ENCODE measurements at places on chromosomes 3 and 15.

GRCh38 chr15:28919201-28919635, 33.4 kb downstream of the APBA2 start:
- no peak for DNase-seq

DNA sequence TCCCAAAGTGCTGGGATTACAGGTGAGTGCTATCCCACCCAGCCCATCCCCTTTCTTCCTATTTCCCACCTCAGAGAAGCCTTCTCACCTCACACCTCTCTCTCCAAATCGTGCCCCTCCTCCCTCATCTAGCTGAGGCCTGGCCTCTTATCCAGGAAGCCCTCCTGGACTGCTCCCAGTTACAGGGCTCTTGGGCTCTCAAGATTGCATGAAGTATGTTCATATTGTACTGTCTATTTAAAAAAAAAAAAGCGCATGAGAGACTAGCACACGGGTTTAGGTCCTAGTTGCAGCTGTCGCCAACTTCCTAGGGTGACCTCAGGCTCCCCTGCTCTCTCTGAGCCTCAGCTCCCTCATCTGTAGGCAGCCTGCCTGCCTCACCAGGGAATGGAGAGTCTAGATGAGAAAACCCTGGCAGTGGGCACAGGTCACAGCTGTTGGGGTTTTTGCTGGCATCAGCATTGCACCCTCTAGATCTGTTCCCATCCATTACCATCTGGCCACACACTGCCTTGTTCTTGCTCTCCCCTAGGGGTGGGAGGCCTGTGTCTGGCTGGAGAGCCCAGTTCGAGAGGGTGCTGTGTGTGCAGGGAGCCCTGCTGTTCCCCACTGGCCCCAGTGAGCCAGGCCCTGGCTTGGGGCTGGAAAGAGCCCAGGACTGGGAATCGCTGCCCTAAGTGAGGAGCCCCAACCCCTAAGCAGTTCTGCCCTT, 24.2 kb upstream of the C15orf39 start:
- DNase-seq = no peak

GRCh38 chr3:77204788-77205187, 164.9 kb downstream of the ROBO2 start:
- no peak for DNase-seq

- no peak for DNase-seq
Measured at GRCh38 chr15:55928955-55929354, 64.5 kb downstream of the NEDD4 start.

DNA sequence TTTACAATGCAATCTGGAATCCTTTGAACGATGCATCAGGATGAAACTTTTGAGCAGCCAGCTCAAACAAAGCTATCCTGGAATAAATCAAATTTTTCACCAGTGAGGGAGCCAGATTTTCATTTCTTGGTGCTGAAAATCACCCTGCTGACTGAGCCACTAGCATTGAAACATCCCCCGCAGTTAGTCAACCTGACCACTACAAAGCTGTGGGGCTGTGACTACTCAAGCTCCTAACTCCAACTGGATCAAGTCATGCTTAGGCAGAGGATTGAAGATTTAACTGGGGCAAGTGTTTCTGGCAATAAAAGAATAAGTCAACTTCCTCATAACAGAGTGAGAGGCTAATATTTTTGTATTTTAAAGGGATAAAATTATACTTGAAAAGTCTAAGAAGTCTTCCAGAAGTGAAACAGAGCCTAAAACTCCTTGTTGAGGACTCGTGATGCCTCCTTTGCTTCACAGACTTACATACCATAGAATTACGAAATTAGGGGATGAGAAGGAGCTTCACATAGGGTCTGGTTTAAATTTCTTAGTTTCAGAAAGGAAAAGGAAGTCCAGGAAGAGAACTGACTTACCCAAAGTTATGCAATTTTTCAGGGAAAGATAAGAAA, 177.8 kb downstream of the SERPINI1 start:
- no peak for DNase-seq

DNA sequence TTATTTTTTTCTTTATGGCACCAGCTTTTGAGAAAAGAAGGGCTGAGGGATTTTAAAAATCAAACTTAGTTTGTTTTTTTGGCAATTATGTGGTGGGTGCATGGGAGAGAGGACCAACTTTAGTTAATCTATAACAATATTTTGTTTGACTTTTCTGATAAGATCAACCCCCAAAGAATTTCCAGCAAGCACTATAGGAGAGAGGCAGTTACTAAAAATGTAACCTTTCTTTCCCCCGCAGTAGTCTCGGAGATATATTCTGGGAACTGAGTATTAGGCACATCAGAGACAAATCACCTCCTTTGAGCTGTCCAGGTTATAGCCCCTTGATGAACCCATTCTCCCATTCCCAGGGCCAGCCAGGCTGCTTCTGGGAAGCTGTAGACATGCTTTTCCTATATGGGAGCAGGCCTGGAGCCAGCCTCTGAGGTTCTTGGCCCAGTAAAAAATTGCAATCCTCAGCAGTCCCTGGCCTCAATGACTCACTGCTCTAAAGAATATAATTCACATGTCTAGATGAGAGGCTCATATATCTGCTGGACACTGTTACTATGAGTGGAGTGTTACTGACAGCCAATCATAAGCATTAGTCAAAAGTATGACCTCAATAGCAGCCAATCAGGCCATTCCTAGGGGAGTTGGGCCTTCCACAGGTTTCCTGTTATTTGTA, 138.3 kb upstream of the AGBL1 start:
- no peak for DNase-seq

DNA sequence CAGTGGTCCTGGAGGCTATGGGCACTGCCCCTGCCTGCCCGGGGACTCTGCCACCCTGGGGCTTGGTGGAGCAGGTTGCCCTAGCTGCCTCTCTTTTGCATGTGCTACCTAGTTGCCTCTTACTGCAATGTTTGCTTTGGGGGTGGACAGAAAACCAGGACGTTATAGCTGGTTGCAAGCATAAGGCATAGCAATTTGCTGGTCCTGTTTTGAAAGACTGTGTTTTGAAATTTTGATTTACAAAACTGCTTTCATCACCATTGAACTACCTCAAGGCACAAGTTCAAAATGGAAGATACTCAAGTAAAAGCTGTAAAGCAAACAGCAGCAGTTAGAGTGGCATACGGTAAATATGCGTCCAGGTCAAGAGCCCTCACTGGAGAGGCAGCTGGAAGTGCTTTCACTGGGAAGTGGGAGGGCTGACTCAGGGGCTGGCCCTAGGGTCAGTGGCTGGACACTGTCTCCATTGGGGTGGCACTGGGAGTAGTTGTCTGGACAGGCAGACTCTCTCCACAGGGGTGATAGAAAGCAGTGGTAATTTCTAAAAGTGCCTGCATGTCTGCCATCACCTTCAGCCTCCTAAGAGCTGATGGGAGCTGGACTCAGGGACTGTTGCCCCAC, 138.1 kb downstream of the CHDH start:
- DNase-seq = no peak

DNA sequence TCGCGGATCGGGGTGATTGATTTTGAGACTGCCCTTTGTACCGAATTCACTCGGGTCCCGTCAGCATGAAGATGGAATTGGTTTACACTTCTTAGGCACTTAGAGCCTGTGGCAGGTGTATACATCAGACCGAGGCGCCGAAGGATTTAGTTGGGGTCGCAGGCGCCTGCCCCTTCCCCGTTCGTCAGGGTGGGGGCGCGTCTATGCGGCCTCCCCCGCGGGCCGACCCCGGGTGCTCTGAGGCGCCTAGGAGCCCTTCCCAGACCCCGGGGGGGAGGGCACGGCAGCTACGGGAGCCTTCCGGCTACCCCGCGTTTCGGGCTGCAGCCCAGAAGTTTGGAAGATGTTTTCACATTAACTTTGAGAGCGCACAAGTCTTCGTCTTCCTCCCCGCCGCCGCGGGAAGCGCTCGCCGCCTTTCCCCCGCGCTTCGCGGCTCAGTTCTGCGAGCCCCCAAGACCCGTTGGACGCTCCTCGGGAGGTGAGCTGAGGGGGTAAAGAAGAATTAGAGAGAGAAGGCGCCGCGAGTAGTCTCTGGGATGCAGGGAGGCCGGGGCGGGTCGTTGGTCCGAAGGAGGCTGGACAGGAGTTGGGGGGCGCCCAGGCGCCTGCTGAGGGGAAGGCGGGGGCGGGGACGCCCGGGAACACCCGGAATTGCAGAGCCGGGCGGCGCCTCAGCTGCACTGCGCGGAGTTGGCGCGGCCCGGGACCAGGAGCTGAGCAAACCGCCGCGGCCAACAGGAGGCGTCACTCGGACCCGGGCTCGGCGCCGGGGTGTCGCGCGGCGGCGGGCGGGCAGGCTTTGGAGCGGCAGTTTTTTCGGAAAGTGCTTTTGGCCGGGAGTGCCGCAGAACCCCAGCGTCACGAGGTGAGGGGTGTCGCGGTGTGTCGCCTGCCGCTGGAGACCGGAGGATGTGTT, 780 bp downstream of the TIPARP start:
- no peak for DNase-seq

DNA sequence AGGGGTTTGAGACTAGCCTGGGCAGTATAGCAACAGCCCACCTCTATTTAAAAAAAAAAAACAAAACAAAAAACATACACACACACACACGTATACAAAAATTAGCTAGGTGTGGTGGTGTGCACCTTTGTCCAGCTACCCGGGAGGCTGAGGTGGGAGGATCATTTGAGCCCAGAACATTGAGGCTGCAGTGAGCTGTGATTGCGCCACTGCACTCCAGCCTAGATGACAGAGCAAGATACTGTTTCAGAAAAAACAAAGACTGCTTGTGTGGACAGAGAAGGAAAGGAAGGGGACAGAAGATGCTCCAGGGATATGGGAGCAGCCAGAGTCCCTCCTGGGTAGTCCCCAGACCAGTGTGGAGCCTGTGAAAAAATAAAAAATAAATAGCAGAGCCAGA, 12.9 kb downstream of the TYRO3 start:
- DNase-seq = no peak

GRCh38 chr3:101252945-101253344, 67.4 kb downstream of the IMPG2 start:
- no peak for DNase-seq

DNA sequence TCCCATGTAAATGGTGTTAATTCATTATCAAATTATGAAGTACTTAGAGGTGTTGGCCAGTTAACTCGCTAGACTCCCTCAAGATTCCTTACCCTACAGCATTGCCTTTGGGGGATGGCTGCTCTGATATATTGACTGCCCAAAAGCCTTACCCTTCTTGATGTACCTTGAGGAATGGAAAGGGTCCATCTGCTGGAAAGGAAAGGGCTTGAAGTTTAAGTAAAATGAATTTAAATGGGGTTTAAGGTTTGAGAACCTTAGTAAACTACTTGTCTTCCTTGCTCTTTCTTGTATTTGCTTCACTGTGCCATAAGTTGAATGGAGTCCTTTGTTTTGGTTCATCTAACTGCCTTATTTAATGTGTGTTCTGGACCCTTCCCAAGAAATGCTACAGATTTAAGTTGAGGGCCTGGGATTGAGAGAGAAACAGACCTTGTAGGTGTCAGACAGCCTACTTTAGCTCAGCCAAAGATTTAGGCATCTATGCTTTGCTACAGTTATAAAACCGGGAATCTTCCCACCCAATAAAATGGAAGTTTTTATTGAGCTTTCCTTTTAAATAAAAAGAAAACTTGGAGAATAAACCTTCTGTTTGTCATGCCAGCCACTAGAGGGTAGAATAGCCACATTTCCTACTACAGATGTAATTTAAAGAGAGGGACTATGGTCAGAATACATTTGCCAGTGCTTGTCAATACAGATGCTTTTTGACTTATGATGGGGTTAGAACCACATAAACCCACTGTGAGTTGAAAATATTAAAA, 25.3 kb downstream of the CMSS1 start:
- no peak for DNase-seq

GRCh38 chr3:25588441-25589103, 76.1 kb downstream of the TOP2B start:
- DNase-seq = no peak

- DNase-seq = no peak
Measured at GRCh38 chr3:100029052-100029451, 85.2 kb downstream of the FILIP1L start.

GRCh38 chr3:130457671-130458070, 59.3 kb upstream of the COL6A6 start:
- DNase-seq = no peak

GRCh38 chr15:27690290-27690689, 408.8 kb downstream of the OCA2 start:
- no peak for DNase-seq

GRCh38 chr3:128353991-128354687, 112.6 kb downstream of the DNAJB8 start:
- DNase-seq = no peak

GRCh38 chr3:178680037-178680436, 143.8 kb downstream of the KCNMB2 start:
- no peak for DNase-seq

- no peak for DNase-seq
Measured at GRCh38 chr3:38497031-38497430, 891 bp downstream of the EXOG start.

DNA sequence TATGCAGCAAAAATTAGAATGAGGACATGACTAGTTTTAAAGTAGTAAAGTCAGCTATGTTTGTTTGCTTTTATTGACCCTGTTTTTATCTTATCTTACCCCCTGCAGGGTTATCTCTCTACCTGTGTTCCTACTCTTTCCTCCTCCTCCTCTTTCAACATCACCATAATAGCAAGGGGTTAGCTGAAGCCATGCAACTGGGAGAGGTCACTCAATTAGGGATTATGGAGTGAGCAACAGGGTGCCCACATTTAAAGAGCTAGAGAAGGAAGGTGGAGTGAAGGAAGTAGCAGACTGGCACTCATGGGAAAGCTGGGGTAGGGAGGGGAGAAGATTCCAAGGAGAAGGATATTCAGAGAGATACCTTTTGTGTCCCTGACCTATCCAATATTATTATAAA, 125.9 kb downstream of the LRTM1 start:
- DNase-seq = no peak

DNA sequence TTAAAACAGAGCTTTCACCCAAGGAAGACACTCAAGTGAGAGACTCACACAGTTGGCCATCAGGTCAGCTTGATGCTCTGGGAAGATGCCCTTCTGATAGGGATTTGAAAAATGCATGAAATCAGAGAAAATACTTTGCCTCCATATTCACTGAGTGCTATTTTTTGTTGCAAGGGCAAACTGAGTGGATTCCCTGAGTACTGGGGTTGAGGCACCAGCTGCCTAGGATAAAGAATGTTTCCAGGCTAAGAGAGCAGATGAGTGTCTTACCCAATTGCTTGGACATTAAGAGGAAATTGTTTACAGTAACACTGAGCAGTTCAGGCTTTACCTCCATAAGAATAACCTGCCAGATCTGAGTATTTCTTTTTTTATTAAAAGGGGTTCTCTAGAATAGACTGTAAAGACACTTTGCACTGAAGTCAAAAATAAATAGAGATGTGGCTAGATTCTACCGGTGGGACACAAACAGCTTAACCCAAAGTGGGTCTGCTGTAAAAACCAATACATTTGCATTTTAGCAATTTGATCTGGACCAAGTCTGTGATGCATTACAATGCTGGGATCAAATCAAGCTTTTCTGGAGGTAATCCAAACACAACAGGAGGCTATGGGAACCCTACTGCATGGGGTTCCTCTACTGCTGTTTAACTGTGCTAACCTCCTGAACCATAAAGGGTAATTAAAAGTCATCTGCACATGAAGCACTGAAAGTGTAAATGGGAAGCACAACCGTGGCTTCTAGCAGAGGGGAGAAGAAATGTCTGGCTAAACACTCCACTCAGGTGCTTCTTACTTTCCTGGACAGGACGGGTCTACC, 238.8 kb upstream of the WNT5A start:
- no peak for DNase-seq
